Fibroblast of lung (primary cell): ENCODE measurements at places on chromosomes 12 and 14.

GRCh38 chr14:66380143-66380542, 106.0 kb upstream of the CCDC196 start:
- DNase-seq: no peak

- no peak for DNase-seq
Measured at GRCh38 chr12:9109213-9109522, 6.6 kb downstream of the A2M start.

DNA sequence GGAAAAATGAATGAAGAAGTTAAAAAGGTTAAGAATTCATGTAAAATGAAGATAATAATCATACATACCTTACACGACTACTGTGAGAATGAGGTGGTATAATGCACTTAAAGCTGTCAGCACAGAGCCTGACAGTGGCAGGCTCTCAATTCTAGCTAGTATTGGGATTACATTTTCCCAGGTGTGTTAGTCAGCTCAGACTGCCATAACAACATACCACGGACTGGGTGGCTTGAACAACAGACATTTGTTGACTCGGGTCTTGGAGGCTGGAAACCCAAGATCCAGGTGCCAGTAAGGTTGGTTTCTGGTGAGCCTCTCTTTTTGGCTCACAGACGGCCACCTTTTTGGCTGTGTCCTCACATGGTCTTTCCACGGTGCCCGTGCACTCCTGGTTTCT, 167.8 kb downstream of the CHST11 start:
- no peak for DNase-seq

DNA sequence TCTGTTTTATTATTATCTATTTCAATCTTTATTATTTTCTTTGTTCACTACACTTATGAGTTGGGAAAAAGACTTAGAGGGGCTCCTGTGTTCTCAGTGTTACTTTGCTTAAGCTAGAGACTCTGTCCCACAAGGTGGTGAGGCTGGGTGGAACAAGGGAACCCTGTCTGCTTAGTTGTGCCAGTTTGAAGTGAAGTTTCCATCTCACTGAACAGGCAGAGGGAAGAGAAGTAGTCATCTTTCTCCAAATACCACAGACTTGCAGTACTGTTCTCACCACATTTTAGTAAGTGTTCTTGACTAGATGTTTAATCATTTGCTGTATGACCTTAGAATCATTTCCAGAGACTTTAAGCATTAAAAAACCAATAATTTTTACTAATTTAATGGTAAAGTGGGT, 195.7 kb upstream of the NEDD1 start:
- DNase-seq: peak; percentile 4

GRCh38 chr12:118330421-118331018, 42.2 kb downstream of the TAOK3 start:
- DNase-seq: peak; percentile 86

GRCh38 chr12:90299121-90299520, 590.5 kb upstream of the ATP2B1 start:
- no peak for DNase-seq

DNA sequence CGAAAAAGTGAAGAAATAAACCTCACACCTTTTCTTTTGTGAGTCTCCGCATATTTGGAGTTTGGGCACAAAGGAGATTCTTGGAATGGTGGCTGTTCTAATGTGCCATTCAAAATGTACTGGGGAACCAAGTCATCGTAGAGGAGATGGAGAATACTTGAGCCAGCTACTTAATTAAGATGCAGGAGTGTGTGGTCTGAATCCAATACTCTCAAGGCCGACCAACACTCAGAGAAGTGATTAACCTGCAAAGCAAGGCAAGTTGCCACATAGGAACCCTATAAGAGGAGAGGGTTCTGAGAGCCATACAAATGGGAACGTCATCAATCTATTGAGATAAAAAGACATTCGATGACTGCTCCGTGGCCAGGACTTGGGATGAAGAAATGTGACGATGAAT, 446.7 kb downstream of the GLT1D1 start:
- no peak for DNase-seq

GRCh38 chr14:61620130-61620946, 75.0 kb upstream of the HIF1A start:
- peak; percentile 96 for DNase-seq

DNA sequence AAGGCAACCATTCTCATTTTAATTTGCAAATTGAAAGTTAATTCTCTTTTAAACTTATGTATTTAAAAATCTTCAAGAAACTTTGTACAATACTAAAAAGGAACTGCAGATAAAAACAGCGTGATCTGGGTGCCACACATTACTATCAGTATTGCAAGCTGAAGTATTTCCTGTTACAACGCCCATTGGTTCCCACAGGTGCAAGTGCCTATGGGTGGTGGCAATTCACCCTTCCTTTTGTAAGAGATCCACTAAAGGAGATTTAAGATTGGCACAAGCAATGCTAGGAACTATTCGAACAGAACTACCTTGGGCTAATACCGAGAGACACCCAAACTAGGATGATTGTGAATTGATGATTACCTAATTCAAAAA, 13.2 kb downstream of the TAOK3 start:
- DNase-seq: no peak

DNA sequence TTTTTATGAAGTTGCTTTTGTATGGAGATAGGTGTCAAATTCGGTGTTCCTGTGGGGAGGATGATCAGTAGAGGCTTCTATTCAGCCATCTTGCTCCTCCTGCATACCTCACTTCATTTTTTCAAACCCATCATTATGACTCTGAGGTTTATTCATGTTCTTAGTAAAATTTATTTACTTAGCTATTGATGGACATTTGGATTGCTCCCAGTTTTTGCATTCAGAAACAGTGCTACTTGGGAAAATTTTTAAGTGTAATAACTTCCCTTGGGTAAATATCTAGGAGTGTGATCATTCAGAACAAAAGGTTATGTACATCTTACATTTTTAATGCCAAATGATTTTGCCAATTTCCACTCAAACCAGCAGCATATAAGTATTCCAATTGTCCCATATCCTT, 208.3 kb downstream of the SYNE2 start:
- no peak for DNase-seq

DNA sequence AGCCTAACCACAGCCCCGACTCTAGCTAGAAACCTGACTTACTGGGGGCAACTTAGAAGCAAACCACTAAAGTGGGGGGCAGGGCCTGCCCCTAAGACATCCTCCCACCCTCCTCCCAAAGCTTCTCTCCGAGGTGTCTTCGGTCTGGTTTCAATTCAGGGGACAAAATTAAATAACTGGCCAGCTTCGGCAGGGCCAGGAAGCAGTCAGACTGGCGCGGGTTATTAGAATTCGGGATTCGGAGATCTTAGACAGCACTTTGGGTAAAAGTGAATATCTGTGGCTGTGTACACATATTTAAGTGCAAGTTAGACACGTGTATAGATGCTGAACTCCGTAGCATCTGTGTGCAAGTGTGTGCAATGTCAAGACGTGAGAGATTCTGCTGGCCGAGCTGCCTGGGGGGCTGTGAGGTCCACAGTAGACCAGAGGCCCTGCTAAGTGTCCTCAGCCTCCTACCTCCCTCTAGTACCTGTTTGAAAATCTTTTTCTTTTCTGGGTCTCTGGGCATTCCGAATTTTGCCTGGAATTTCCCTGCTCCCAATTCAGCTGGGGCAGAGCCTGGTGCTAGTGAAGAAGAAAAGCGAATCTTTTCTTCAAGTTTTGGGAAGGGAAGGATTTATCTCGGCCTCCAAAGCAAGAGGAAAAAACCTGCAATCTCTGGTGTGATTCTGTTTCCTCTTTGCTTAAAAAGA, 4.0 kb upstream of the HOXC10 start:
- no peak for DNase-seq

- peak; percentile 98 for DNase-seq
Measured at GRCh38 chr12:27966870-27967269, 5.7 kb downstream of the PTHLH start.

DNA sequence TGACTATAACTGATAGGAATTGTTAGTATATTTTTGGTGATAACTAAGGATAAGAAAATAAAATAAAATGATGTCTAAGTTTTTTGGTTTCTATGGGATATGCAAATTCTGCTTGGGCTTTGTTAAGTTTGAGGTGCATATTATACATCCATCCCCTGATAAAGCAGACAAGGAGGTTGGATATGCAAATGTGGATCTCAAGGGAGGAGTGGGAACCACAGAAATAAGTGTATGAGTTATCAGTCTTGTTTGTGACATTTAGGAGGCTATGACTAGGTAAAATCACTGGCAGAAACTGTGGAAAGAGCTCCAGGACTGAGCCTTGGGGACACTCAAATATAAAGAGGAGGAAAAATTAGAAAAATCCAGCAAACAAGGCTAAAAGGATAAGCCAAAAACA, 719.4 kb downstream of the RERGL start:
- no peak for DNase-seq
